ENCODE measurements at places on chromosomes 11 and 22. TPM values are rescaled to one million over a fixed set of nuclear protein-coding genes. Genes with fewer than 3 reads are reported as not detected.

Gene ZNF408
- total RNA-seq, result 11.8 TPM

Gene DEFB131B
- total RNA-seq, result not detected

Gene BTBD18
- not detected for total RNA-seq

Gene F2
- not detected for total RNA-seq

Gene SOX6
- 0.13 TPM for total RNA-seq

DNA sequence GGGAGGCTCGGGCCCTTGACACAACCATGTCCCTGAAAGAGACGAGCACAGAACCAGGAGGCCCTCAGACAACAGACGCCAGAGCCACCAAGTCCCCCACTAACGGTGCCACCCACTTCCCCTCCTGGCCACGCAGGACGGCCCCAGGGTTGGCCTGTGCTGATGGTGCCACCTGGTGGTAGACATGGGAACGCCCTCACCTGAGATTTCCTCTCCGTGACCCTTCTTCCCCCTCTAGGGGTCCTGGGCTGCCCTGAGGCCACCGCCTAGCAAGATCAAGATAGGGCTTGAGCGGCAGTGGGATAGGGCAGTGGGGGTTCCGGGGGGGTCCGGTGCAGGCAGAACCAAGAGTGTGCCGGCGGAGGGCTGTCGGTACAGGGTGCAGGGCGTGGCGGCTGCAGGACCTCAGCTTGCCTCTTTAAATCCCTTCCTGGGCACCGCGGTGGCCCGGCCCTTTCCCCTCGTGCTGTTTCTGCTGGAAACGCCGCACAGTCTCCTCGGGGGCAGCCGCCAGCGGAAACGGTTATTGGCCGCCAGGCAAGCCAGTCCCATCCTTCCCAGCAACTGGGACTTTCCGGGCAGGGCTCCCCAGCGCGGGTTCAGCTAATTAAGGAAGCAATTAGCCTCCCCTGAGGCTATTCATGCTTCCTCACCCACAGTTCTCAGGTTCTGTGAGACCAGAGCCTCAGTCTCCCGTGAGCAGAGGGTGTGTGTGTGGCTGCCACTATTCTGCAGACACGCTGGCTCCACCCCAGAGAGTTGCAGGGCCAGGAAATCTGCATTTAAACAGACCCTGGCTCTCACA, 5.5 kb upstream of the NFAM1 start:
- peak; percentile 56 for DNase-seq

GRCh38 chr11:5703741-5704536, 14.3 kb downstream of the TRIM22 start:
- DNase-seq, result no peak

DNA sequence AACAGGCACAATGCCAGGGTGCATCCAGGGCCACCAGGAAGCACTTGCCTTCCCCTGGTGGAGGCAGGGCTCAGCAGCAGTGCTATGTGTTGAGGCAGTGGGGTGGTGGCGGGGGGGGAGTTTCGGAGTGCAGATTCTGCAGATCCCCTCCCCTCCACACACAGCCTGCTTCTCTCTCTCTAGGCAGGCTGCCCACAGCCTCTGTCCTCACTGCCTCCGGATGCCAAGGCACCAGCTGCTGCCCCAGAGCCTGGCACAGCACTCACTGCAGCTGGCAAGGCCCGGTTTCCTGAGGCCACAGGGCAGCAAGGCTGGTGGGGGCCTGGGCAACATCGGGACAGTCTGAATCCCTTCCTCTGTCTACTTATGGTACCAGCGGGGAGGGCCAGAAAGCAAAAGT, 35.8 kb downstream of the NRXN2 start:
- DNase-seq, result no peak

DNA sequence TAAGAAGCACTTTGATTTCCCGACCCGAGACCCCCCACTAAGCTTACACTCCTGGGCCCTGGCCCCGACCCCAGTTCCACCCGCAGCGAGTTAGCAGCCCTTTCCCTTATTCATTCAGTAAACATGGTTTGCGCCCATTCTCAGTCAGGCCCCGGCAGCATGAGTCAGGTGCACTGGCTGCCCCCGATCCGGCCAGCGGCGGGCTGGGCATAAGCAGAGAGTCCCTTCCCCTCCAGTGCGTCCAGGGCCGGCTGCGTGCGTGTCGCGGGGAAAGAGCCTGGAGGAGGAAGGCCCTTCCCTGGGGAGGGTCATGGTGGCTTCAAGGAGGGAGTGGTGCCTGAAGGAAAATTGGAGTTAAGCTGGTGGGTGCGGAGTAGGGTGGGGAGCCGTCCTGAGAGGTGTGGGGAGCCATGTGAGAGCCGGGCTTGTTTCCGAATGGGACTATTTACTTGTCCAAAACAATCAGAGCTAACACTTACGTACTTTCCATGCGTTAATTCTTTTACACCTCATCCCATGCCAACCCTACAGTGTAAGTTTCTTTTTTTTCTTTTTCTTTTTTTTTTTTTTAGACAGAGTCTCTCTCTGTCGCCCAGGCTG, 657 bp downstream of the IGHMBP2 start:
- peak; percentile 30 for DNase-seq

DNA sequence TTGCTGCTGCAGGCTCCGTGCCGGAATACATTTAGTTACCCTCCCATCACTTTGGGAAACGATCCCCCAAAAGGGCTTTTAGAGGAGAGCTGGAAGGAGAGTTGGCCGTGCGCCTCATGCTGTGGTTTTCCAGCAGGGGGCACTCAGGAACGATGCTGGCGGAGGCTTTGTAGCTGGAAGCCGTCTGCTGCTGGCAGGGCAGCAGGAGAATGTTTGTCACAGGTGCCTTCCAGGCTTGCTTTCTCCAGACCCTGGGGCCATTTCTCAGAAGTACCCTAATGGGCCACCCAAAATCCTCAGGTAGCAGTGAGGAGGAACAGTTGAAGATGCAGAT, 30.0 kb upstream of the CABP7 start:
- no peak for DNase-seq

GRCh38 chr11:77770629-77771028, 49.9 kb downstream of the RSF1 start:
- DNase-seq, result no peak

GRCh38 chr11:45856044-45856468, 8.8 kb downstream of the CRY2 start:
- no peak for DNase-seq

DNA sequence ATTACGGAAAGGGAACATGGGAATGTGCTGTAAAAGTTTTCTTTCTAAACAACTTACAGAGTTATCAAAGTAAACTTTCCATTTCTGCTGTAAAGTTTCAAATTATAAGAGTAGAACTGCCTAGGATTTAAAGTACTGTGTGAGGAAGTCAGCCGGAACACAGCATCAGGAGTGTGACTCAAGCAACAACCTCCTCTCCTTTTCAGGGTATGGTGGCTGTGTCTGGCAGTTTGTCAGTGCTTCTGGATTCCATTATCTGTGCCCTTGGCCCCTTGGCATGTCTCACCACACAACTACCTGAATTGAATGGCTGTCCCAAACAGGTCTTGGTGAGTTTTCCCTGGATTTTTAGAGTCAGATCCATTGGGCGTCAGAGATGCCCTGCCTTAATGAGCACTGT, 6.9 kb upstream of the TOM1 start:
- no peak for DNase-seq

DNA sequence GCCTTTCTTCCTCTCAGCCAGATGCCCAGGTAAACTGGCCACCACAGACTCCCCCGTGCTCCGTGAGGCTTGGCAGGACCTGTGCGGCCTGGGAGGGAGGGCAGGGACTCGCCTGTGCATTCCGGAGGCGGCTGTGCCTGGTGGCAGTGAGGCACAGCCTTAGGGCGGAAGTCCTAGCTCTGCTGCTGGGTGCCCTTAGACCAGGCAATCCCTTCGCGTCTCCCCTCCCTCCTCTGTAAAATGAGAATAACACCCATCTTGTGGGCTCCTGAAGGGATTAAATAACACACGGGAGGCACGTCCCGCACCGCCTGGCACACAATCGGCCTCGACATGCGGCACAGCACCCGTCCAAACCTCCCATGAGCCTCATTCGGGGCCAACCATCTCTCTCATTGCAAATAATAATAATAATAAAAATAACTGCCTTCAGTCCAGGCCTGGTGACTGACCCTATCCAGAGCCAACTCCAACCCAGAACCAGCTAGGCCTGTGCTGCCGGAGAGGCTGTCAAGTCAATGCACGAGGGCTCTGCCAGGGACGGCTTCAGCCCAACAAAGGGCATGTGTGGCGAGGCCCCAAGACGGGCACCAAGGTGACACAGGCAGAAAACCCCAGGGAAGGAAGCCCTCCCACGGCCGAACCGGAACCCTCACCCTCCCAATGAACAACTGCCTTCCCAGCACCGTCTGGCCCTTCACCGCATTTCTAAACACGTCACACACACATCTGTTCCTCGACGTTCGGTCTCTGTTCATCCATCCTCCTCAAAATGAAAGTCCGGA, 8.2 kb downstream of the LTO1 start:
- DNase-seq, result no peak

- no peak for DNase-seq
Observed at GRCh38 chr11:134786636-134787035, 374.6 kb upstream of the B3GAT1 start.

DNA sequence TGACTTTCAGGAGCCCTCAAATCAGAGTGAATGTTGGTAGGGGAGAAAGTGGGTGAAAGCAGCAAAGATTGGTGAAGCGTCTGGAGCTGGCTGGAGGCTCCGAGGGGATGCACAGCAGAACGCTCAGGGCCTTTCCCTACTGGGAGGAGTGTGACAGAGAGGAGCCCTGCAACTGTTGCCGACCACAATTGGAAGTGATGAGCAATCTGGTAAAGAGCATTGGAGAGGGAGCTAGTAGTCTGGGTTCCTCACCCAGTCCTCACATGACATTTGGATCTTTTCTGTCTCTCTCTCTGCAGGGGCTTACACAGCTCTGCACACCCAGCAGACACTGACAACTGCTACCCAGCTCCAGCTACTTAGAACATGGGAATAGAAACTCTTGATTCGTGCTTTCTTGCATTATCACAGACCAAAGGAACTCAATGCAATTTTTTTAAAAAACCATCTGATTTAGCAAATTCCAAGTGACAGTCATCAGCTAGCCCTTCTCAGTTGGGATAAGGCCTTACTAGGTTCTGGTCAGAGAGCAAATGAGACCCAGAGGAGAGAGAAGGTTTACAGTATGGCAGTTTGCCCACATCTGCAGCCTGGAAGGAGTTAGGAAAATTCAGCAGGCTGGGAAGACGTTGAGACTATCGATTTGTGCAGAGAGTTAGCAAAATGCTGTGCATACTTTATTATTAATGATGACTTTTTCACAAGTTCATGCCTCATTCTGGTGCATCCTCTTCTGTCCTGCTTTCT, 278.0 kb upstream of the PLET1 start:
- DNase-seq, result no peak

DNA sequence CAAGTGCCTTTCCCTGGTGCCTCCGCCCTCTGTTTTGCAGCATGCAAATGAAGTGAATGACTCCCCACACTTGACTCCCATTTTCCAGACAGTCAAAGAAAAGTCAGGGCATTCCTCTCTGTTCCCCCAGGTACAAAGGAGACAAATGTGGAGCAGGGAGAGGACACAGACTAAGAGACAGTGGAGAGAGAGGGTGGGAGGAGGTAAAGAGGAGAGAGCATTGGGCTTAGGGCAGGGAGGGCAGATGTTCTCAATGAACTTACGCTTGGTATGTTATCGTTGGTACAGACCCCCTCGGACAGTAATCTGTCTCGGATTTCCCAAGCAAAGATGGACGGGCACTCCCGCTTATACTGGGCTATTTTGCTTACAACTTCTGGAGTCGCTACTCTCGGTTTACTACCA, 9.8 kb downstream of the PAX6 start:
- DNase-seq, result no peak

DNA sequence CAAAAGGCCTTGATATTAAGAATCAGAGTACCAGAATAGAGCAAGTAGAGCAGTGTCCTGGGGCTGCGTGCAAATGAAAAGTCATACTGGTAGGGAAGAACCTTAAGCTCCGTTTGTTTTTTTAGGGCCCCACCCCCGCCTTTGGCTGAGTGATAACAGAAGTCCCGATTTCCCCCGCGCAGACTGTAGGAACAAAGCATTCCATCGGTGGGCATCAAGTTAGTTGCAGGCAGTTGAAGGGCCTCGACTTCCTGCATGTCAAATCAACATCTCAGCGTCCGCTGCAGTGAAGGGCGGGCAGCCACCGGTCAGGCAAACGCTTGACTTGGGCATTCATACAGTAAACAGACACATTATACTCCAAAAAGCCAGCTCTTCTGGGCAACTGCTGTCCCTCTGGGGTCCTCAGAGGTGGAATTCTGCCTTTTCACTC, 11.7 kb downstream of the LRP4 start:
- no peak for DNase-seq

GRCh38 chr11:75939992-75940391, 125.0 kb downstream of the UVRAG start:
- no peak for DNase-seq

DNA sequence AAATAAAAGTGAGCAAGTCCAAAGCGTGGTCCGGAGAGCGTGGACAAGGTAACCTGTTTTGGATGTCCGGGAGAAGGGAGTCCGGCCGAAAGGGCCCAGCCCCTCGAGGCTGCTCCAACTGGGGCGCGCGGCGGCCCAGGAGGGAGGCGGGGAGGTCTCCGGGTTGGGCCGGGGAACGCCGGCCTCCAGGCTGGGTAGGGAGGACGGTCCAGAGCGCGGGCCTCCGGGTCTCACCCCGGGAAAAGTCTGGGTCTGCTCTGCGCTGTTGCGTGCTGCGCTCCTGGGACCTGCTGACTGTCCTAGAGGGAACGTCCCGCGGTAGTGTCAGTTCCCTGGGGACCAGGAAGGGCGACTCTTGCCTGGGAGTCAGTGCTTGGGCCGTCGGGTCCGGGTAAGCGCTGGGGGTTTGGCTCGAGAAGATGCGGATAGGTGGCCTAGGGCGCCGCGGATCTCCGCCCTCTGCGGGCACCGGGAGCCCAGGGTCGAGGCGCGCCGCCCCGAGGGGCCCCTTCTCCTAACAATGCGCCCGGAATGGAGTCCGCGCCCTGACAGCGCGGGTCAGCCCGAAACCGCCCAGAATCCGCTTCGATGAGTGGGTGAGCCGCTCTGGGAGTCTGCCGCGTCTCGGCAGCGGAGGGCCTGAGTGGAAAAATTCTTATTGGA, 988 bp upstream of the FLI1 start:
- no peak for DNase-seq

GRCh38 chr11:68649851-68650555, 34.3 kb upstream of the GAL start:
- DNase-seq, result no peak

GRCh38 chr11:113203141-113203753, 111.1 kb upstream of the TTC12 start:
- DNase-seq, result no peak

- peak; percentile 5 for DNase-seq
Observed at GRCh38 chr11:131146827-131147490, 223.5 kb upstream of the NTM start.
